Psoas muscle (tissue), 8 donors: ENCODE measurements at places on chromosomes 3 and 15. TPM values are rescaled to one million over a fixed set of nuclear protein-coding genes. Genes with fewer than 3 reads are reported as not detected.

DNA sequence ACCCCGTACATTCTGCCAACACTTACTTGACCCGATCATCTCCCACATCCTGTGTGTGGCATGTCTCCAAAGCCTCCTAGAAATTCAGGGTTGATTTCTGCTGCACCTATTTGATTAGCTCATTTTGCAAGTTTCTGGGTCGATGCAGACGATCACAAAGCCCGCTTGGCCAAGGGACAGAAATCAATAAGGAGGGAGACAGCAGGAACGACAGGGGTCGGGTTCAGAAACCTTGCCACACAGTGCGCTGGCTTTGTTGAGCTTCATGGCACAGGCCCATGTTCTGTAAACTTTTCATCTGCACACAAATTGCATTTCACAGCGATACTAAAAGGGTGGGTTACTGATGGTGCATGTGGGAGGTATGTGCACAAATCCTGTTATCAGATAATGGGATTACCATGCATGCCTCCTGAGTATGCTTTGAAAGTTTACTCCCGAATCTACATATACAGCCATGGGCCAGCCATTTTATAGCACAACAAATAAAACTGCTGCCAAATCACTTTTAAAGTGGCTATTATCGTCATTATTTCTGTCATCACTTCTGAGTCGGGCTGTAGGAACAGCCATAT, 95.9 kb upstream of the ATP11B start:
- no peaks in the 10 kb centered on the region for H3K36me3 ChIP-seq
- H3K4me3 ChIP-seq: no peak overlapping the region
- no peak overlapping the region for H3K27ac ChIP-seq
- DNase-seq: no peak

GRCh38 chr3:174295306-174296092, 563.6 kb upstream of the NAALADL2 start:
- no peaks in the 10 kb centered on the region for H3K36me3 ChIP-seq
- H3K4me1 ChIP-seq: no peaks in the 10 kb centered on the region
- no peak overlapping the region for H3K4me3 ChIP-seq
- no peak for DNase-seq
- H3K27me3 ChIP-seq: no peaks in the 10 kb centered on the region
- H3K27ac ChIP-seq: no peak overlapping the region

DNA sequence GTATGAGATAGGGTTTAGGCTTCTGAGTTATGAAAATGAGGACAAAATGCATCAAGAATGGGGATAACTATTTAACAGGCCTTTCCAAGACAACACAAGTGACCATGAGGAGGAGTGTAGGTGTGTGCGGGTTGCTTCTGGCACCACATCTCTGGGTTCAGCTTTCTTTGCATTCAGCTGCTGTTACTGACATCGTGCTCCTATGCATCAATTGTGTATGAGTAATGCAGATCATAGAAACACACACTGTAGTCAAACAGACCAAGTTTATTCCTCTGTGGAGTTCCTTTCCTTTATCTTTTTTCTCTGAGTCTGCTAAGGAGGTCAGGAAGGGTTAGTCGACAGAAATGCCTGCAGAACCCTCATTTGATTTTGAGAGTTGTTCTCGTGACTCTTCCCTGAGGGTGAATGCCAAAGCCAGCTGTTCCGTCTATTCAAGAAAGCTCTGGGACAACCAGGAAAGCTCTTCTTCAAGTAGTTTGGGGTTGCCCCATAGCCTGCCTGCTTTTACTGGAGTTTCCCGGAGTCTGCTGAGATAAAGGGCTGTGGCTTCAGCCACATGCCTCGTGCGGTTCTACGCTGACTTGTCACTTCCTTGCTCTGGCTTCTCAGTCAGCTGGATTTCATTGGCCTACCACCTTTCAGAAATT, 136.7 kb upstream of the TLE3 start:
- no peaks in the 10 kb centered on the region for H3K4me1 ChIP-seq
- DNase-seq: no peak
- H3K36me3 ChIP-seq: no peaks in the 10 kb centered on the region
- H3K27ac ChIP-seq: no peak overlapping the region
- no peak overlapping the region for H3K4me3 ChIP-seq
- no peaks in the 10 kb centered on the region for H3K27me3 ChIP-seq

DNA sequence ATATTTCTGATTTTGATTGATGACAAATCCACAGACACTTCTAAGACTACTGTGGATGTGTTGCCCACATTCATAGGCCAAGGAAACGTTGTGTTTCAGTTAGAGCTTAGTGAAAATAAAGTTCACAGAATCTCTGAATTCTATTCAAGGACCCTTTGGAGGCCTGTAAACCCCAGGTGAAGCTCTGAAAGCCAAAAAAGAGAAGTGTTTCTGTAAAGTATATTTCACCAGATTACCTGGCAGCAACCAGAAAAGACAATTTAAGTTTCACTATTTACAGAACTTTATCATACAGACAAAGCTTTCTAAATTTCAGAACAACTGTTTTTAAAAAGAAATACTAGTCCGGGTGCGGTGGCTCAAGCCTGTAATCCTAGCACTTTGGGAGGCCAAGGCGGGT, 2.6 kb downstream of the CLPX start:
- no peaks in the 10 kb centered on the region for H3K36me3 ChIP-seq
- DNase-seq: no peak
- H3K27me3 ChIP-seq: no peaks in the 10 kb centered on the region
- H3K4me3 ChIP-seq: peak overlapping the region; percentile 92
- H3K27ac ChIP-seq: peak overlapping the region; percentile 97
- H3K4me1 ChIP-seq: peaks cover 20% of the 10 kb centered on the region

ASB14 gene
- 0.05 TPM for polyA plus RNA-seq

GRCh38 chr15:41855261-41855961, 16.8 kb downstream of the PLA2G4B start:
- DNase-seq: no peak
- no peak overlapping the region for H3K4me3 ChIP-seq
- no peaks in the 10 kb centered on the region for H3K4me1 ChIP-seq
- no peak overlapping the region for H3K27ac ChIP-seq
- peaks cover 12% of the 10 kb centered on the region for H3K27me3 ChIP-seq

DNA sequence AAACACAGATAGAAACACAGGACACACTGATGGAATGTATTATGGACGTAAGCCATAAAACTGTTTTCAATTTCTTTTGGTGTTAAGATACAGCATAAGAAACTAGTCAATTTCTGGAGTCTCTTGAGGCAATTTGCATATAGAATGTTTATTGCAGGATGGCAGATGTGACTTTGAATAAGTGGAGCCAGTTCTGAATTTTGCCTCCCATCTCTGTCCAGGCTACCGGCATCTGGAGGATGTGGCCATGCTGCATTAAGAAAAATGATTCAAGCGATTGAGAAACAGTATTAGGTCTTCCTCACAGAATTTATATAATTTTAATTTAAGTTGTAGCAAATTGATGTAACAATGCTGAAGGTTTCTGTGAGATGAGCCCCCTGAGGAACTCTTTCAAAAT, 81.5 kb downstream of the CHST2 start:
- H3K27ac ChIP-seq: no peak overlapping the region
- H3K4me1 ChIP-seq: no peaks in the 10 kb centered on the region
- H3K4me3 ChIP-seq: no peak overlapping the region
- DNase-seq: no peak
- H3K36me3 ChIP-seq: no peaks in the 10 kb centered on the region

GRCh38 chr3:142095841-142096240, 53.5 kb downstream of the TFDP2 start:
- no peaks in the 10 kb centered on the region for H3K4me1 ChIP-seq
- no peaks in the 10 kb centered on the region for H3K36me3 ChIP-seq
- no peak overlapping the region for H3K27ac ChIP-seq
- no peaks in the 10 kb centered on the region for H3K27me3 ChIP-seq
- no peak overlapping the region for H3K4me3 ChIP-seq

DNA sequence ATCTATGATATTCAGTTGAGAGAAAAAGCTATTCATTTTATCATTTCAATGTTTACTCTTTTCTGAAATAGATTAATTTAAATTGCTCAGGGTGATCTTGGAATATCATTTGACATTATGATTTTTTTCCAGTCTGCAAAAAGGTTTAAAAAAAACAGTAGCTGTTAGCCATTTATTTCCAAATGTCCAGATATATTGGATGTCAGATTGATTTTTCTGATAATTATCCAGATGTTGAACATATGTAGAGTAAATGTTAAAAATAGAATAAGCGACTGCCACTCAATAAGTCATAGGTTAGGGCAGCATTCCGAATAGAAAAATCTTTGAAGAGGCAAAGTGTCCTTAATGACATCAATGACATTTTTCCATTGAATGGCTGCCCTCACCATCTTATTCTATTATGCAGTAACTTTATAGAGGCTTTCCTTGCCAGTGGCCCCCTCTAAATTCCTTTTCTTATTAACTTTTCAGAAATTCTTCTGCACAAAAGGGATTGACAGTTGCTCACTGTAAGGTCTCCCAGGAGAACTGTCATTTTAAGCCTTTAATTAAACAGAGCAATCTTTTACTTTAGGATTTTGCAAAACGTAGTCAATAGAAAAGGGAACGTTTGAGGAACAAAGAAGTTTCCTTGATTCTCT, 316.5 kb downstream of the GBE1 start:
- no peak overlapping the region for H3K27ac ChIP-seq
- no peak for DNase-seq
- H3K4me3 ChIP-seq: no peak overlapping the region
- H3K4me1 ChIP-seq: no peaks in the 10 kb centered on the region
- no peaks in the 10 kb centered on the region for H3K27me3 ChIP-seq
- H3K36me3 ChIP-seq: no peaks in the 10 kb centered on the region

DNA sequence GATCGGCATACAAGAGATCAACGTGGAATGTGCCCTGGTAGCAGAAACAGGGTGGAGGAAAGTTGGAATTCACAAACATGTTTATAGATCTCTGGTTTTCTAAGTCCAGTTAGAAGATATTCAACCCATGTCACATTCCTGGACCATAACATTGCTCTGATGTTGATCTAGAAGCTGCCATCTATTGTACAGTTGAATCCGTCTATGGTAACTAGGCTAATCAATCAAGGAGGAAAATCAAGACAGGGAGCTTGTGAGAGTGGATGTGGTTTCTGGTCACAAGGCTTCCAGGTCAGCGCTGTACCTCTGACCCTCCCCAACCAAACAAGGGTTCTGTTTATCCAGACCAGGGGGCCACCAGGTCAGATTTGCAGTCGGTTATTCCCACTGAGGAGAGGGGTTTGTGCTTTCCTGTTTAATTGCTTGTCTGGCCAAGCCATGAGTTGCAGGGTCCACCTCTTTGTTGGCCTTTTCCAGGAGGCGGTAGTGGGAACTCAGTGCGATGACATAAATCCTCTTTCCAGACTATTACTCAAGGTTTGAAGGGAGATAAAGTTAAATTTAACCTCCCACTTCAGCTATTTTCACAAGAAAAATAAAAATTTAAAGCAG, 130.3 kb downstream of the SLCO3A1 start:
- H3K27me3 ChIP-seq: no peaks in the 10 kb centered on the region
- no peaks in the 10 kb centered on the region for H3K36me3 ChIP-seq
- H3K27ac ChIP-seq: no peak overlapping the region

GYG1 gene
- polyA plus RNA-seq: 164 TPM

CAPN3 gene
- 214 TPM for polyA plus RNA-seq

- H3K4me1 ChIP-seq: peaks cover 12% of the 10 kb centered on the region
- DNase-seq: peak; percentile 59
- H3K4me3 ChIP-seq: peak overlapping the region; percentile 80
- no peaks in the 10 kb centered on the region for H3K36me3 ChIP-seq
These were observed 2.0 kb downstream of the MECOM start for GRCh38 chr3:169661361-169662131.

DNA sequence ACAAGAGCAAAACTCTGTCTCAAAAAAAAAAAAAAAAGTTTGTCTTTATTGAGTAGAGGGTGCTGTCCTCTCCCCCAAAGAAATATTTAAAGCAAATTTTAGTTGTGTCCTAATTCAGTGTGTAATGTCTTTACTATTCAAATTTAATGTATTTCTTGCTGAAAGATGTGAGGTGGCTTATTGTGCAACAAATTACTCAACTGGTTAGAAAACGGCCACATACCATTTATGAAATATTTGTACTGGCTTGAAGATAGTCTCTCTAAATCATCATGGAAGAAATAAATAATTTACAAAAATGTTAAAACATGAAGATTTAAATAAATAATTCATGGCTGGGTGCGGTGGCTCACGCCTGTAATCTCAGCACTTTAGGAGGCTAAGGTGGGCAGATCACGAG, 63.0 kb downstream of the SLTM start:
- DNase-seq: no peak
- H3K27me3 ChIP-seq: no peaks in the 10 kb centered on the region
- no peaks in the 10 kb centered on the region for H3K36me3 ChIP-seq
- no peak overlapping the region for H3K4me3 ChIP-seq

DNA sequence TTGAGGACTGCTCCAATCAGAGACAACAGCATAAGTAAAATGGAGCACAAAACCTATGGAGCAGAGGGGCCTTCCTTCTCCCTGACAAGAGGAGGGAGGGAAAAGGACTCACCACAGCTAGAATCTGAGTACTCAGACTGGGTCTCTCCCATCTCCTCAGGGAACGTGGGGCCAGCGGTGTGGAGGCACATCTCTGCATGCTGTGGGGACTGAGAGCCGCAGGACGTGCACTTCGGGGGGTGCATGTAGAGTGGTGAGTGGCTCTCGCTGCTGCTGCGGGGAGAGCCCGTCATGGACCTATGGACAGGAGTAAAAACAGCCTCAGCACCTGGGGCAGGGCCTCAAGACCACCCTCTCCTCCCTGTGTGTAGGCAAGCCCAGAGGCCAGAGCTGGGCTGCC, 17.0 kb downstream of the BCL6 start:
- H3K27me3 ChIP-seq: no peaks in the 10 kb centered on the region
- no peak overlapping the region for H3K4me3 ChIP-seq
- H3K4me1 ChIP-seq: peaks cover 42% of the 10 kb centered on the region
- peak overlapping the region; percentile 54 for H3K27ac ChIP-seq
- H3K36me3 ChIP-seq: peaks cover 24% of the 10 kb centered on the region
- DNase-seq: no peak

- H3K36me3 ChIP-seq: no peaks in the 10 kb centered on the region
- no peak overlapping the region for H3K27ac ChIP-seq
- H3K4me3 ChIP-seq: no peak overlapping the region
- DNase-seq: no peak
These were observed 222.1 kb downstream of the THSD4 start for GRCh38 chr15:71337197-71337845.

- H3K4me1 ChIP-seq: peaks cover 13% of the 10 kb centered on the region
- no peak overlapping the region for H3K4me3 ChIP-seq
- no peaks in the 10 kb centered on the region for H3K36me3 ChIP-seq
These were observed 64.6 kb upstream of the UBE2E1 start for GRCh38 chr3:23741036-23741706.

PRSS50 gene
- 0.07 TPM for polyA plus RNA-seq

GRCh38 chr3:114855839-114856238, 291.2 kb downstream of the ZBTB20 start:
- no peak overlapping the region for H3K4me3 ChIP-seq
- no peak overlapping the region for H3K27ac ChIP-seq
- no peaks in the 10 kb centered on the region for H3K27me3 ChIP-seq
- peaks cover 4% of the 10 kb centered on the region for H3K4me1 ChIP-seq
